H9 (cell line): ENCODE measurements at places on chromosomes 6 and 20. TPM values are rescaled to one million over a fixed set of nuclear protein-coding genes. Genes with fewer than 3 reads are reported as not detected.

The TFAP2B gene
- total RNA-seq, result not detected in 2 replicates

The MYB gene
- total RNA-seq, result 5.8 and 6.7 TPM in 2 replicates

The SLC35F1 gene
- 4.0 and 4.3 TPM in 2 replicates for total RNA-seq

The FKBP1C gene
- total RNA-seq, result 0.52 and 1.2 TPM in 2 replicates

The BPIFA1 gene
- not detected in 2 replicates for total RNA-seq

The LY6G5C gene
- total RNA-seq, result 1.8 and 2.2 TPM in 2 replicates

The HFE gene
- total RNA-seq, result 0.29 and 0.98 TPM in 2 replicates

GRCh38 chr6:105493736-105494135 lies 90.9 kb upstream of the PREP start:
- H3K27ac ChIP-seq, result no peak overlapping the region
- peaks cover 5% of the 10 kb centered on the region; the same call in 1 of the 2 replicates for H3K4me1 ChIP-seq
- no peak for DNase-seq

GRCh38 chr6:35258336-35258735 lies 1.2 kb upstream of the ZNF76 start:
- peaks cover 2% of the 10 kb centered on the region; the same call in 1 of the 2 replicates for H3K4me1 ChIP-seq
- peak overlapping the region; percentile 96 for H3K4me3 ChIP-seq
- H3K36me3 ChIP-seq, result no peaks in the 10 kb centered on the region; the same call in 2 of the 3 replicates
- H3K27me3 ChIP-seq, result no peaks in the 10 kb centered on the region
- no peak for DNase-seq

DNA sequence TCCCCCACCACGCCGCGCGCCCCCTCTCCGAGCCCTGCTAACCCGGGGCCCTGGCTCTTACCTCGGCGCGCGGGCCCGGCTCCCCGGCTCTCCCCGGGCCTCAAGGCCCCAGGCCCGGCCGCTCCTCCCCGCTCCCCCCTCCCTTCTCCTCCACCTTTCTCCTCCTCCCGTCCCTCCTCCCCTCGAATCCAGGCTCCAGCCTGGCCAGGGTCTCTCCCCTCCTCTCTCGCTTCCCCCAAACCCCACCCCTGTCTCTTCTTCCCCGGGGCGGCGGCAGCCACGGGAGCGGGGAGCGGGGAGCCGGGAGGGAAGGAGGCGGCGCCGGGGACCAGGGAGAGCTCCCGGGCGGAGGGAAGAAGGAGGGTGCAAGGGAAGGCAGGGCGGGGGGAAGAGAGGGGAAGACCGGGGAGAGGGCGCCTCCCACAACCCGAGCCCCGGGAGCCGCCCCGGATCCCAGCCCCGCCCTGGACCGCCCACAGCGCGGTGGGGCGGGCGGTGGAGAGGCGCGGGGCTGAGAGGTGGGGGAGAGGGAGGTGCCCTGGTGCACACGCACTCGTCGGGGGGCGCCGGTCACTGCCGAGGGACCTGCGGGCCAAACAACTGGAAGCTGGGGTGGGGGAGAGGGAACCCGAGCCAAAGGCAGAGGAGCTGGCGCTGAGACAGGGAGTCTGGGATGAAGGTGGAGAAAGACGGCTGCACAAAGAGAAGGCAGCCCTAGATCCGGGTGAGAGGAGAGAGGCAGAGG lies at the start of gene GABBR1:
GABBR1 (minus strand) TSS at position 395 of the 745 bp plus-strand sequence. CDS start 798 bp downstream, outside the sequence.
- H3K27ac ChIP-seq, result no peak within 1 kb of the TSS
- H3K27me3 ChIP-seq, result no peaks in the 10 kb centered on the region
- peak; percentile 89 for DNase-seq
- H3K4me1 ChIP-seq, result peaks cover 4% of the 10 kb centered on the region; the same call in 1 of the 2 replicates
- peaks cover 17% of the 10 kb centered on the region for H3K36me3 ChIP-seq

DNA sequence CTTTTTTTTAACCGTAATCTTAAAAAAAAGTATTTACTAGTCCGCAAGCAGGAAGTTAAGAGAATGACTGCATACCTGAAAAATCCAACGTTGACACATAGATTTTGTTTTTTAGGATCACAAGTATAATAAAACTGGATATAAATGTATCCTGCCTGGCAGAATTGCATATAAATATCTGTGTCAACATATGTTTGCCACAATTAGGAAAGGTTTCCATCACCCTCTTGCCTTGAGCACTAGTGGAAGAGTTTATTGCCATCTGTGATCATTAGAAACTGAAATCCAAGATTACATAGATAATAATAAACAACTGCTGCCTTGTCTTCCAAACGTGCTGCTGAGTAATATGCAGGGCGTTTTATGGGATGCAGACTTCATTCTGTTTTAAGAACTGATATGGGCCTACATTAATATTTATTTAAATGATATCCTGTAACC lies 27.9 kb downstream of the PLEKHG1 start:
- no peak overlapping the region for H3K4me3 ChIP-seq
- no peak for DNase-seq
- no peaks in the 10 kb centered on the region for H3K4me1 ChIP-seq
- no peaks in the 10 kb centered on the region for H3K27me3 ChIP-seq
- no peaks in the 10 kb centered on the region for H3K36me3 ChIP-seq
- no peak overlapping the region for H3K27ac ChIP-seq

DNA sequence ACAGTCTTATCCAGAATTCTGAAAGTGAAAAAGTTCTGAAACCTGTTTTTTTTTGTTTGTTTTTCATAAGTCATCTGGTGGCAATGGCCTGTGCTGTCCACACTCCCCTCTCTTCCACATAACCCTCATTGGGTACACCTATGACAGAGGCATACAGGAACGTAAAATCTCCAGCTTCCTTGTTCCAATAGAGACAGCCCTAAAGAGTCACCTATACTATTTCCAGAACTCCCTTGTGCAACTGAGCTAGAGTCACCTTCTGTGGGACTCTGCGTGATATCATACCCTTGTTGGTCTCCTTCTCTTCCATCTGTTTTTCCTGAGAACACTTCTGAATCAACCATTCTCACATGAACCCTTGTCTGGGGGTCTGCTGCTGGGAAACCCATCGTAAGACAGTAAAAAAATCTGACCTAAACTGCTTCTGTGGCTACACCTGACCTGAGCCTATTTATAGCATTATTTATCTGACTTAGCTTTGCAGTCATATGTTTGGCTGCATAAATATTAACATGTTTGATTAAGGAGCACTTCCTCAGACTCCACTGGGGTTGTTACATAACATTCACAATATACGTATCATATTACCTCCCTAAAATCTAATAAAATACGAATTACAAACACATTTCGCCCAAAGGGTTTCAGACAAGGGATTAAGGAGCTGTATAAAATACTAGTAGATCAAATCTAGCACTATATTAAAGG lies 151.9 kb downstream of the PTPRT start:
- H3K4me3 ChIP-seq, result no peak overlapping the region
- no peaks in the 10 kb centered on the region for H3K4me1 ChIP-seq
- no peaks in the 10 kb centered on the region for H3K27me3 ChIP-seq
- DNase-seq, result no peak
- no peaks in the 10 kb centered on the region for H3K36me3 ChIP-seq

- no peaks in the 10 kb centered on the region for H3K36me3 ChIP-seq
These were observed 11.3 kb upstream of the KCNK16 start for GRCh38 chr6:39333644-39334438.

DNA sequence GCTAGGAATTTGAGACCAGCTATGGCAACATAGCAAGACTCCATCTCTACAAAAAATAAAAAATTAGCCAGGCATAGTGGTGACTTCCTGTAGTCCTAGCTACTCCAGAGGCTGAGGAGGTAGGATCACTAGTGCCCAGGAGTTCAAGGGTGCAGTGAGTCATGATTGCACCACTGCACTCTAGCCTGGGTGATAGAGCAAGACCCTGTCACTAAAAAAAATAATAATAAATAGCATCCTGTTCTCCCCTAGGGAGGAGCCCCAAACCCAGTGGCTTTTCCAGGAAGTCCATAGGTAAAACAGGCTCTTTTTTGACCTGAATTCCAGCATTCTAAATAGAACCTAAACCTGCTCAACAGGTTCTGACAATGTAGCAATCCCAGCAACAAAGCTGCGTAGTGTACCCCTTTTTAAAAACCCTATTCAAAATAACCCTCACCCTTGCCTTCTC lies 192.0 kb downstream of the ALDH8A1 start:
- H3K27me3 ChIP-seq, result no peaks in the 10 kb centered on the region
- H3K36me3 ChIP-seq, result no peaks in the 10 kb centered on the region
- DNase-seq, result no peak

DNA sequence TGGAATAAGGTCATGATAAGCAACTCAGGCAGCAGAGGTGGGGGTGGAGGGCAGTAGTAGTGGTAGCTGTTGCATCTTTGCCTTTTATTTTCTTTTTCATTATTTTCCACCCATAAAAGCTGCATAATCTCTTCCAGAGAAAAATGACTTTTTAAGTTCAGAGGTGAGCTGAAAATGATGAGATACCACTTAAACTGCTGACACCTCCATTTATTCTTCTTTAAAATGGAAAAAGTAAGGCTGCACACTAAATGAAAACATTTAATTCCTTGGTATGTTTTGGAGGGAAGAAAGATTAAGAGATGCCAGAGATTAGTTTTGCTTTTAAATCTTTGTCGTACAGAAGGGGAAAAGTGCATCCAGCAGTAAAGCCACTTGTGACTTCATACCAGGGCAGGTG lies 97.2 kb downstream of the ADTRP start:
- no peak overlapping the region for H3K27ac ChIP-seq
- H3K4me1 ChIP-seq, result no peaks in the 10 kb centered on the region
- no peak overlapping the region for H3K4me3 ChIP-seq
- peaks cover 11% of the 10 kb centered on the region for H3K36me3 ChIP-seq
- no peak for DNase-seq

DNA sequence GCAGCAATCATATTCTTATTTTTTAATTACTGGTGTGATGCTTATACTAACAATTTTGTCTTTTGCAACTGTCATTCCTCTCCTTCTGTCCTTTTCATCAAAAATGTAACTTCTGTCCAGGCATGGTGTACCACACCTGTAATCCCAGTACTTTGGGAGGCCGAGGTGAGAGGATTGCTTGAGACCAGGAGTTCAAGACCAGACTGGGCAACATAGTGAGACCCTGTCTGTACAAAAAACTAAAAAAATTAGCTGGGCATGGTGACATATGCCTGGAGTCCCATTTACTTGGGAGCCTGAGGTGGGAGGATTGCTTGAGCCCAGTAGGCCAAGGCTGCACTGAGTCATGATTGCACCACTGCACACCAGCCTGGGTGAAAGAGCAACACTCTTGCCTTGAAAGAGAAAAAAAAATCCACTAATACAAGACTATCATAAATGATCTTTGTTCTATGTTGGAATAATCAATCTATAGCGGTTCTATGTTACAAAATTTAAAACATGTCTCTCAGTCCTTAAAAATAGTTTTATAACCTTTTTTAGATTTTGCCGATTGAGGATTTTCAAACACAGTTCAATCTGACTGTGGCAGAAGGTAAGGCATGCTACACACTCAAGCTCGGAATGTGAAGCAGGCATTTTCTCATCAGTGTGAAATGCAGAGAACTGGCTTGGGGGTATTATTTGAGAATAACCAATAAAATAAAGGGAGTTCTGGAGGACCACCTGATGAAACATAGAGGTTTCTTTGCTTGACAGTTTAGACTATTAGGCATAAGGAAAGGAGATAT lies 70.4 kb downstream of the ENPP1 start:
- DNase-seq, result no peak
- H3K4me3 ChIP-seq, result no peak overlapping the region
- H3K36me3 ChIP-seq, result peaks cover 27% of the 10 kb centered on the region
- H3K4me1 ChIP-seq, result no peaks in the 10 kb centered on the region

- peaks cover 4% of the 10 kb centered on the region; the same call in 1 of the 2 replicates for H3K4me1 ChIP-seq
- no peaks in the 10 kb centered on the region for H3K27me3 ChIP-seq
These were observed 31.4 kb downstream of the PRDM1 start for GRCh38 chr6:106117579-106117978.

- H3K27me3 ChIP-seq, result no peaks in the 10 kb centered on the region
- H3K36me3 ChIP-seq, result peaks cover 42% of the 10 kb centered on the region
- peaks cover 8% of the 10 kb centered on the region; the same call in 1 of the 2 replicates for H3K4me1 ChIP-seq
- H3K4me3 ChIP-seq, result no peak overlapping the region
These were observed 178.5 kb downstream of the SASH1 start for GRCh38 chr6:148521158-148521557.

DNA sequence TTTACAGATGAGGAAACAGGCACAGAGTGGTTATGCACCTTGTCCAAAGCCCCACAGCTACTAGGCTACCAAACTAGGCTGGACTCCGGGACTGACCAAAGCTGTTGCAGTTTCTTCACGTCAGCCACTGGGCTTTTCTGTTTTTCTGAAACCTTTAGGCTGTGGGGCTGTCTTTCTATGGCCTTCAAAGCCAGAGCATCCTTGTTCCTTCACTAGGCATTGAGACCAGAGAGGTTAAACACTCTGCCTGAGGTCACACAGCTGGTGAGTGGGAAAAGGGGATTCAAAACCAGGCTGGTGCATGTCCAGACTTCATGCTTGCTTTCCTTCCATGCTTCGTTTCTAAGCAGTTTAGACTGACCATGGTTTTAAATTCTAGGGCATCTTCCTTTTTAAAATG lies 97.5 kb upstream of the KCNG1 start:
- no peak for DNase-seq
- no peak overlapping the region for H3K4me3 ChIP-seq
- peaks cover 2% of the 10 kb centered on the region; the same call in 1 of the 2 replicates for H3K4me1 ChIP-seq
- H3K36me3 ChIP-seq, result no peaks in the 10 kb centered on the region

DNA sequence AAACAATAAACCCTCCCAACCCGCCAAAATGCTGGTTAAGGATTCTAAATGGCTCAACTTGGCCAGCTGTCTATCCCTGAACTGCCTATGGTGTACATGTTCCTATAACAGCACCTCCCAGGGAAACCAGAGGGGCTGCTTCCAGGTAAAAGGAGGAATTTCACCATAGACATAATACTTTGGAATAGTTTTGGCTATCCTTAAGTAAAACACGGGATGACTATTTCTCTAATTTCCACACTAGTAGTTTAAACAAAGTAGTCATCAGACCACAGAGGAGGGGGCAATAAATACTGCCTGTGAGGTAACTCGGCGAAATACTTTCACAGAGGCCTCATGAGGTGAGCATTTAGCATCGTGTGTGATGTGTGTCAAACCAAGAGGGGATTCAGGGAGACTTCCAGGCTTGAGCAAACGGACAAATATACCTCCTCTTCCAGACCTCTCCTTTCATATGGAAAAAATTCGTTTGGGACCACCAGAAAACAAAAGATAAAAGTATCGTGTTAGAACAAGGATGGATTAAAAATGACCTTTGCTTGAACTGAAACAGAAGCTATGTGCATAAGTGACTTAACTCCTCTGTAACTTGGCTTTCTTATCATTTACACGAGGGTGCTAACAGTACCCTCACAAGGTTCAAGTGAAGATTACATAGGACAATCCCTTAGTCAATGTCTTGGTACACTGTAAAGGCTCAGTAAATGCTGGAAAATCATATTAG lies 1.0 kb upstream of the XRN2 start:
- H3K4me3 ChIP-seq, result peak overlapping the region; percentile 96
- H3K4me1 ChIP-seq, result no peaks in the 10 kb centered on the region
- no peaks in the 10 kb centered on the region for H3K27me3 ChIP-seq
- no peak for DNase-seq
- peak overlapping the region; percentile 46 for H3K27ac ChIP-seq

DNA sequence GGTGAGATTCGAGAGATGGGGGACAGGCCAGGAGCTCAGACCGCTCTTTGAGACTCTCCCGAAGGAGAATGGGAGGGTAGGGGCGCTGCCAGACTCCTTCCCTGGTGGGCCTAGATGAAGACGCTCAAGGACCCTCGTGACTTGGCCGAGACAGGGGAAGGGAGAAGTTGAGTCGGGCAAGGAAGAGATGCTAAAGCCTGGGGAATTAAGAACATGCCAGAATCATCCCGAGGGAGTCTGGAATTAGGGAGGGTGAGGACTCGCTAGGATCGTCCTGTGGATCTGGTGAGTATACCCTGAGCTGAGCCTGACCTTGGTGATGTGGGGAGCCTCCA lies 529 bp downstream of the UBE2C start:
- no peaks in the 10 kb centered on the region for H3K4me1 ChIP-seq
- no peak overlapping the region for H3K27ac ChIP-seq
- H3K27me3 ChIP-seq, result no peaks in the 10 kb centered on the region
- peak overlapping the region; percentile 98 for H3K4me3 ChIP-seq

GRCh38 chr20:24584538-24585356 lies 115.3 kb downstream of the SYNDIG1 start:
- H3K36me3 ChIP-seq, result peaks cover 2% of the 10 kb centered on the region; the same call in 1 of the 3 replicates
- no peaks in the 10 kb centered on the region for H3K27me3 ChIP-seq
- H3K4me1 ChIP-seq, result no peaks in the 10 kb centered on the region
- no peak overlapping the region for H3K4me3 ChIP-seq
